Fibroblast of skin of left quadriceps (primary cell): ENCODE measurements at places on chromosomes 16 and 17.

DNA sequence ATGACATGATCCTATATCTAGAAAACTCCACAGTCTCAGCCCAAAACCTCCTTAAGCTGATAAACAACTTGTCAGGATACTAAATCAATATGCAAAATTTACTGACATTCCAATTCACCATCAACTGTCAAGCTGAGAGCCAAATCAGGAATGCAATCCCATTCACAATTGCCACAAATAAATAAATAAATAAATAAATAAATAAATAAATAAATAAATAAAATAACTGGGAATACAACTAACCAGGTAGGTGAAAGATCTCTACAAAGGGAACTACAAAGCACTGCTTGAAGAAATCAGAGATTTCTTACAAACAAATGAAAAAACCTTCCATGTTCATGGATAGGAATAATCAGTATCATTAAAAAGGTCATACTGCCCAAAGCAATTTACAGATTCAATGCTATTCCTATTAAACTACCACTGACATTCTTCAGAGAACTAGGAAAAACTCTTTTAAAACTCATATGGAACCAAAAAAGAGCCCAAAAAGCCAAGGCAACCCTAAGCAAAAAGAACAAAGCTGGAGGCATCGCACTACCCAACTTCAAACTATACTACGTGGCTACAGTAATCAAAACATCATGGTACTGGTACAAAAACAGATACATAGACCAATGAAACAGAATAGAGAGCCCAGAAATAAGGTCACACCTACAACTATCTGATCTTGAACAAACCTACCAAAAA is 37.7 kb downstream of the BRIP1 start:
- no peak for DNase-seq

DNA sequence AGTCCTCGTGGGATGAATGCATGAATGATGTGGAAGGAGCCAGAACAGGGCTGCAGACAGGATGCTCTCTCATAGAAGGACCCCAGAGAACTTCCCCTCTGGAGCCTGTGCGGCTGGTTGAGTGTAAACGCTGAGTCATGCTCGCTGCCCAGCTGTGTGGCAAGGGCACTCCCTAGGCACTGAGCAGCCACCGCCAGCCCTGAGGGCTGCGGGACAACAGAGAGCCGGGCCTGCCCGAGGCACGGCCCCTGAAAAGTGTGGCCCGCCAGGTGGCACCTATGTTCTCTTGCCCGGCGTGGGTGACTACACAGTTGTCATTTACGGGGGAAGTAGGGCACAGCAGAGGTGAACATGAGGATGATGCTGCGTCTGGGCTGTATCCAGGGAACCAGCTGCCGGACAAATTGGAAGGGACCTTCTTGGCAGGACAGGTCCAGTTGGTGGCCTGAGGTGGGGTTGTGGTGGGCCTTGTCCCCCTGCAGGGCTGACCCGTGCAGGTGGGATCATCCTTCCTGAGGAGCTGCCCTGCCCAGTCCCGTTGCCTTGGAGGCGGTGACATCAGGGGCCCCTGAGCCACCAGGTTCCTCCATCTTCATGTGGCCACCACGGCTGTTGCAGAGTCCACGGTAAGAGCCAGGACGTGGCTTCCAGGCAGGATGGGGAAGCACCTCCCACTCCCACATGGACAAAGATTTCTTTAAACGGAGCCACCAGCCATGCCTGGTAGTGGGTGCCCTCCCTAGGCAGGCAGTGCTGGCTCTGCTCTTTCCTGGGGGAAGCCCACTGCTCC is 94.8 kb upstream of the CBX4 start:
- no peak for DNase-seq

DNA sequence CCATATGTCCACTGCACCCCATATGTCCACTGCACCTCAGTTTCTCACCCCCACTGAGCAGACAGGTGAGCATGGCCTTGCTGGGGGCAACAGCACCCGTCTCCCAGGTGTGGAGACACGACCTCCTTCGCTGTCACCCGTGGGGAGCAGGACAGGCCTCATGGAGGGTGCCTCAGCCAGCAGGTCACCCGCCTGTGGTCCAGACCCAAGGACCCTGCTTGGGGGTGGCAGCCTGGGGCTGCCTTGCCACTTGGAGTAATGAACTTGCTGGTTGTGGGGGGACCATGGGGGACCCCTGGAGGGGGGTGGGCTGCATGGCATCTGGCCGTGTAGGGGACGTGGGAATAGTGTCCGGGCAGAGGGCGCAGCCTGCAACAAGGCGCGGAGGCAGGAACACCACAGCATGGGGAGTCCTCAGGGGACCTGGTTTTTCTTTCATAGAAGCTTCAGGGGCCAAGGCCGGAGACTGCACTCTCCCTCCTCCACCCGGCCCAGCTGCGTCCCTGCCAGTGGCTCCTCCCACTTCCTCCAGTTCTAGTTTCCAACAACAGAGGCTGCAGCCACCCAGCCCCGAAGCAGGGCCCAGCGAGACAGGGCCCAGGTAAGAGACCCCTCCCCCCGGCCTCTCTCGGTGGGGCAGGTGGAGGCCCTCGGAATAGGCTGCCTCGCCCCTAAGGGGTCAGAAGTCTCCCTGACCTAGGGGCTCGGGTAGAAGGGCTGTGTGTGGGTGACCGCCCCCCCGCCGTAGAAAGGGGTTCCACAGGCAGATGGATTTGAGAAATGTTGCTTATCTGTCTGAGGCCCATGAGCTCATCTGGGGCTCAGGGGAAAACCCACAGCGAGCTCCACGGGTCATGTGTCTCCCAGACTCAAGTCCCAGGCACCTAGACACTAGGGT is at the start of gene NHLRC4:
Gene NHLRC4, plus strand, starts transcription at position 531 of the 898 bp plus-strand sequence. CDS start 1,043 bp downstream, outside the sequence.
- no peak for DNase-seq

- DNase-seq, result no peak
Observed at GRCh38 chr17:5499476-5500231, 13.3 kb downstream of the MIS12 start.

DNA sequence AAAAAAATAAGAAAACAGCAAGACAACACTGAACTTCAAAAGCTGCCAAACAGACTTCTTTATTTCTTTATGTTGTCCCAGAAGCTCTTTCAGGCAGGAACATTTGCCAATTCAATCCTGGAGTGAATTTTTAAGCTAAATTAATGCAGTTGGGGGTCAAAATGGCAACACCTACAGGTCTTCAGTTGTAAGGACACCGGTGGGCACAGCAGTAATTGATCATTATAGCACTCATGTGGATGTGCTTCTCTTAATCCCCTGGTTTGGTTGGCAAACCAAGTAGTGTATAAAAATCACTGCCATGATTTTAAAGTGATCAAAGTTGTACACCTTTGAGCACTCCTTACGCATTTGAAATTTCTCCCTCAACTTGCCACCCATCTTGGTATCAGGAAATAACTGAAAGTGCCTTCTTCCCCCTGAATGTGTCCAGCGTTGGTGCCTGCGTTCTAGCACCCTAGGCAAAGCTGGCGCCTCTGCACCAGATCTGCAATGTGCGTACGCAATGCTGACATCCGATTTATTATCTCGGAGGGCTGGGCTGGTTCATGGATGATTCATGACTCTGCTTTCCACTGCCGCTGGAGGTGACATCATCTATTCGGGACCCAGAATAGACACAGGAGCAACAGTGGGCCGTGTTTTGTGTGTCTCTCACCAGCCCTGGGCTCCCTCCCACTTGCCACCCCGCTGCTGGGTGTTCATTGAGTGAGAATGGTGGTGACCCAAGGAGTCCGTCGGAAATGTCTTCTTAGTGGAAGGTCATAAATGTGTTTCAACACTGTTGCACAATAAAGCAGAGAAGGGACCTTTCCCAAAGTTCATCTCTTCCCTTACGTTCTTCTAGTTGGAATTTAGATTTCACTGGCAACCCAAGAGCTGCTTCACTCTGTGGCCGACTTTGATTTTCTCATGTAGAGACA is 203.4 kb downstream of the CCDC182 start:
- DNase-seq, result no peak

GRCh38 chr17:45016823-45017222 is 34.6 kb downstream of the DCAKD start:
- no peak for DNase-seq

GRCh38 chr17:27817731-27818130 is 17.4 kb upstream of the NOS2 start:
- DNase-seq, result no peak

DNA sequence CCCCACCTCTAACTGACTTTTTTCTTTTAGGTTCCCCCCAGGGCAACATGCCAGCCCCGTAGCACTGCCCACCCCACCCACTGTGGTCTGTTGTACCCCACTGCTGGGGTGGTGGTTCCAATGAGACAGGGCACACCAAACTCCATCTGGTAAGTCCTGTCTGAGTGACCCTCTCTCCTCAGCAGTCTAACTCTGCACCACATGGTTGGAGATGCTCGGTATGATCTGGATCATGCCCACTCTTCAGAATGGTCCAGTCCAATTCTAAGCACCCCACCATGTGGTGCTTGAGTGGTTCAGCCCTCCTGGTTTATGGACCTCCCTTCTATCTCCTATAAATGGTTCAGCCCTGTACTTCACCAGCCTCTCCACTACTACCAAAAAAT is 5.9 kb downstream of the KDM6B start:
- DNase-seq, result no peak

DNA sequence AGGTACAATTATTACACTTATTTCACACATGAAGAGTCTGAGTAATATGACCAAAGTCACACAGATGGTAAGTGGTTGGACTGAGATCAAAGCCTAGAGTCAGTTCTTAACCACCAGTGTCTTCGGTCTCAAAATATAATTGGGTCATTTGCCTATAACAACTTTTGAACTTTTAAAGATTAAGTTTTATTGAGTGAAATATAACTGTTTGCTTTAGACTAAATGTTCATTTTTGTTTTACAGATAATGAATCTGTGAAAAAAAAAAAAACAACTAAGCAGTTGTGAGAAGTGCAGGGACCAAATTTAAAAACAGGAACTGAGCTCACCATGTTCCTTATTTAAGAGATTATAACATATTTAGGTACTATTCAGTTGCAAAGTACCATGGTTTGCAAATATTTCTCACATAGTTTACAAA is 150.1 kb downstream of the ITFG1 start:
- DNase-seq, result no peak

DNA sequence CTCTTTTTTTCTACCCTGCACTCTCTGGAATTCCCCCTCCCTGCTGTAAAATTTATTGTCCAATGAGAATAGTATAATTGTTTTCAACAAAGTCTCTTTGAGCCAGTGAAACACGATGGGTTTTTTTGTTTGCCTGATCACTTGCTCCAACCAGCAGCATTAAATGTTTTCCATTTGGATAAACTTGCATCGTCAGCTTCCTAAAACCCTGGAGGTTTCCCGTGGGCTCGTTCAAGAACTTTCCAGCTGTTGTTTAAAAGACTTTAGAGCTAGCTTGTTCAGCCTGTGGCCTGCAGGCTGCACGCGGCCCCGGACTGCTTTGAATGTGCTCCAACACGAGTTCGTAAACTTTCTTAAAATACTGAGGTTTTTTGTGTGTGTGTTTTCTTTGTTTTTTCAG is 14.9 kb downstream of the NAGPA start:
- no peak for DNase-seq

GRCh38 chr16:17416461-17417311 is 54.1 kb downstream of the XYLT1 start:
- DNase-seq, result no peak

GRCh38 chr16:81861915-81862314 is 82.8 kb downstream of the PLCG2 start:
- no peak for DNase-seq

DNA sequence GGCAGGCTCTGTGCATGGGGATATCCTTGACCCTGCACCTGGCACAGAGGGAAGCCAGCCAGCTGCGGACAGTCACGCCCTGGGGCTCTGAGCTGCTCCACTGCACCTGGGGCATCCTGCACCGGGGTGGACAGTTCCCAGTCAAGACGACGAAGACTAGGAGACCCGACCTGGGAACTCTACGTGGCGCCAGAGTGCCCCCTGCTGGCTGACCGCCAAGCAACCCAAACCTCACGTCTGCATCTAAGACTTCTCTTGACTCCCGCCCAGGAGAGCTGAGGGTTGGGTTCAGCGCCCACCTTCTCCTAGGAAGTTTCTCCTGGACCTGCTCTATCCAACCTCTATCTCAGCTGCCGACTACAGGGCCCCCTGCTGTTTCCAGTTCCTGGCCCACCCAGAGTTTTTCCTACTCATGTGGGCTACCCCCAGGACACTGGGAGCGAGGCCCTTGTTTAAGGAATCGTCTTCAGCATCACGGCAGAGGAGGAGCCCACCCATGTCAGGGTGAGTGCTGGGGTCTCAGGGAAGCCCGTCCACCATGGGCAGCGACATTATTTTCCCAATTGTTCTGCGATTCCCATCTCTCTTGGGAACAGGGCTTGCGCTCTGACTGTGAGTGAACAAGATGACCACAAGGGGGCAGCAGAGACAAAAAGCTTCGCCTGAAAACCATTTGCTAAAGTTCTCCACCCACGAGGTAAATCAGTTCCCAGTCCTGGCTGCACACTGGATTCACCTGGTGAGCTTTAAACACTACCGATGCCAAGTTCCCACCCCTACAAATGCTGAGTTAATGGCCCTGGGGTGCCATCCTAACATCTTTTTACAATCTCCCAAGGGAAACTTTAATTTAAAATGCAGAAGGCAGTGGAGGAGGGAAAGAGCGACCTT is 29.3 kb downstream of the TLE7 start:
- DNase-seq, result peak; percentile 36

- DNase-seq, result no peak
Observed at GRCh38 chr16:49824593-49824992, 31.3 kb downstream of the ZNF423 start.

- peak; percentile 17 for DNase-seq
Observed at GRCh38 chr17:10844621-10845387, 6.9 kb upstream of the PIRT start.

- no peak for DNase-seq
Observed at GRCh38 chr16:1540556-1540855, 7.0 kb downstream of the TMEM204 start.

DNA sequence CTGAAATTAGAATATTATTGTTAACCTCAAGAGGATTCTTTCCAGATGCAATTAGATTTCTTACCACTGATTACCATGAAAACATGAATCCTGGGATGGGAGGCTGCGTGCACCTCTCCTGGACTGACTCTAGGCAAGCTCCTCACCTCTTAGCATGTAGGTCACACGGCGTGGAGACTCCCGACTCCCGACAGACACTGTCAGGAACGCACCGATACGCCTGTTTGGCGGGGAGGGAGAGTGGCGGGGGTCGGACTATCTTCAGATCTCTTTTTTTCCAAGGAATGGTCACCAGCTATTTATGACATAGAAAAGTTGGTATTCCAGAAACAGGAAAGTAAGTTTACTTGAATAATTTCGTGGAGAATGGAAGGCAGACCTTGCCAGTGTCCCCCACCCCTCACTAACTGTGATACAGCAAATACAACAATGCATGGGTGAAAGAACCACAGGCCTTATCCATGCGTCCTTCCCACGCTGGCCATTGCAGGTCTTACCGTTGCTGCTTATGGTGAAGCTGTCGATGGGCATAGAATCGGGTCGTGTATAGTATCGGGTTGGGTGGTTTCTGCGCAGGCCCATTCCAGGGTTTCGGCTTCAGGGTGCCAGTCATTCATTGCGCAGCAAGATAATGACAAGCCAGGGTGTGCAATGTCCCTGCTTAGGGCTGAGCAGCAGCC is 62.6 kb upstream of the ENDOV start:
- no peak for DNase-seq
